Foreskin fibroblast (primary cell): ENCODE measurements at places on chromosomes 12 and 14.

DNA sequence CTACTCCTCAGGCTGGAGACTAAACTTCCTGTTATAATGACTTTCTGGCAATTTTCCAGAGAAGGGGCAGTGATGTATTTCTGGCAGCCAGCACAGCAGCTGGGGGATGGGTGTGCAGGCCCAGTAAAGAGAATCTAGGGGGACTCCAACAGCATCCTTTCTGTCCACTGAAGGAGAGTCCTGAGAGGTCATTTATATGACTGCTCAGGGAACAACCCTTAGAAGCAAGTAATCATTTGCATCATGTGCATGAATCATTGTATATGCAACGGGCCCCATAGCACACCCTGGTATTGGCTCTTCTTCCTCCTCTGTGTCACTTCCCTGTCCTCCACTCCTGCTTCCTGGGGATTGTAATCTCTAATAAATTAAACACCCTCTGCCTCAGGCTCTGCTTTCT is 493.8 kb downstream of the RPS29 start:
- DNase-seq = no peak

DNA sequence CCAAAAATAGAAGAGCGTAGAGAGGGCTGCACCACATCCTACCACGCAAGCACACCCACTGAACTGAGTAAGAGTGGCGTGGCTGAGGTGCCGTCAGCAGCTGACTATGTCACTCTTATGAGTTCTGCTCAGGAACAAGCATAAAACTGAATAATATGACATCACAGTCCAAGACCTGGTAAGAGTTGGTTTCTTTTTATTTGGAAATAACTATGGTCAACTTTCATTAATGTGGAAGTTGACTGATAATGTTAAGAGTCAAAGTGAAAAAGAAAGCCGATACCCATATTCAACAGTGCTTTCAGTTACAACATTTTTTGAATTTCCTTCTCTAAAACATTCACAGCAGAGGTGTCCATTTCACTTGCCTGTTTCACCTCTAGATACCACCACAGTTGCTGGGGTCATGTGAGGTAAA is 44.6 kb downstream of the GNS start:
- DNase-seq = no peak

- no peak for DNase-seq
Observed at GRCh38 chr12:39375206-39375808, 67.6 kb downstream of the KIF21A start.

DNA sequence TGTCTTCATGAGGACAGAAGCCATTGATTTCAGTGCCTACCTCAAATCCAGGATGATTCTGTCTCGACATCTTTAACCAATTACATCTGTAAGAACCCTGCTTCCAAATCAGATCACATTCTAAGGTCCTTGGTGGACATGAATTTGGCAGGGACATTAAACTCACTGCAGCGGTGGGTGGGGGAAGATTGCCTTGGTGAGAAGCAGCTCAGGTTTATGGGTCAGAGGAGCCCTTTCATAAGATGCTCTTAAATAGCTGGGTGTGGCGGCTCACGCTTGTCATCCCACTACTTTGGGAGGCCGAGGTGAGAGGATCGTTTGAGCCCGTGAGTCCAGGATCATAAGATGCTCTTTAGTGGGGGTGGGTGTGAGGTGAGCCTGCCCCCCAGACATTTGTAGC is 42.9 kb downstream of the ELK3 start:
- DNase-seq = no peak

GRCh38 chr12:110743571-110744093 is 941 bp upstream of the PPP1CC start:
- no peak for DNase-seq

DNA sequence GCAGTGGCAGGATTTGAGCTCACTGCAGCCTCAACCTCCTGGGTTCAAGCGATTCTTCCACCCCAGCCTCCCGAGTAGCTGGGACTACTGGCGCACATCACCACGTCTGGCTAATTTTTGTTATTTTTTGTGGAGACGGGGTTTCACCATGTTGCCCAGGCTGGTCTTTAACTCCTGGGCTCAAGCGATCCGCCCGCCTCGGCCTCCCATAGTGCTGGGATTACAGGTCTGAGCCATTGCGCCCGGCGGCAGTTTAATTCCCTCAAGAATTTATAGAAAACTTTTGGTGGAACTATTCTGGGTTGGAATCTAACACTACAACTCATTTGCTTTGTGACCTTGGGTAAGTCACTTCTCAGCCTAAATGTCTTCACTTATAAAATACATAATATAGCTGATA is 1.8 kb upstream of the SP1 start:
- no peak for DNase-seq

DNA sequence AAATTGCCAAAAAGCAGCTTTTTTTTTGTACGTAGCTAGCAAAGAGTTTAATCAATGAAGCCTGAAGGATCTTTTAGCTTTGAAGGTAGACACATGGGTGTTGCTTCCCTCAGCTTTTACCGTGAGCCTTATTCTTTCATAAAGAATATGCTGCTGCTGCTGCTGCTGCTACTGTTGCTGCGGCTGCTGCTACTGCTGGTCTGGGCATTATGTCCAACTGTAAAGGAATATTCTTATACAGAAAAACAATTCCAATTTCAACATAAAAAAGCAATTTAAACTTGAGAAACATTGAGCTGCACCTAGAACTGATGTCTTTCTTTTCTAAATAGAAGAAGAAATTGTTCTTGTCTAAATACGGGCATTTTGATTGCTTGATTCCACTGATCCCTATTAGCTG is 38.9 kb upstream of the PPP1R12A start:
- no peak for DNase-seq

GRCh38 chr14:55624913-55625312 is 44.9 kb downstream of the KTN1 start:
- no peak for DNase-seq

- DNase-seq = no peak
Observed at GRCh38 chr14:53437858-53438257, 284.7 kb upstream of the DDHD1 start.
